ENCODE measurements at places on chromosomes 7 and 10.

DNA sequence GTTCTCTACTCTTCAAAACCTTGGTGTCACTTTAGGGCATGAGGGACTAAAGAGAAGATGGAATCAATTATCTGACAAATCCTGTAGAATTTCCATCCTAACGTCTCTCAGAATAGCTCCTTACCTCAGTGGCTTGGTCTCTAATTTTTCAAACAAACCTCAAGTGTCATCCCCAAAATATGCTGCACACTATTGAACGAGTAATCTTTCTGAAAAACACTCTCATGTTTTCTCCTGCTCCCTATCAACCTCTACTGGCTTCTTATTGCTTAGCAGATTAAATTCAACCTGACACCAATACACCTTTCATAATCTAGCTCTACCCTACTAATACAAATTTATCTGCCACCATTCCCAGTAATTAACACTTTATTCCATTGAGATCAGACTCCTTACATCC lies 8.5 kb downstream of the CNOT4 start:
- no peak for DNase-seq

DNA sequence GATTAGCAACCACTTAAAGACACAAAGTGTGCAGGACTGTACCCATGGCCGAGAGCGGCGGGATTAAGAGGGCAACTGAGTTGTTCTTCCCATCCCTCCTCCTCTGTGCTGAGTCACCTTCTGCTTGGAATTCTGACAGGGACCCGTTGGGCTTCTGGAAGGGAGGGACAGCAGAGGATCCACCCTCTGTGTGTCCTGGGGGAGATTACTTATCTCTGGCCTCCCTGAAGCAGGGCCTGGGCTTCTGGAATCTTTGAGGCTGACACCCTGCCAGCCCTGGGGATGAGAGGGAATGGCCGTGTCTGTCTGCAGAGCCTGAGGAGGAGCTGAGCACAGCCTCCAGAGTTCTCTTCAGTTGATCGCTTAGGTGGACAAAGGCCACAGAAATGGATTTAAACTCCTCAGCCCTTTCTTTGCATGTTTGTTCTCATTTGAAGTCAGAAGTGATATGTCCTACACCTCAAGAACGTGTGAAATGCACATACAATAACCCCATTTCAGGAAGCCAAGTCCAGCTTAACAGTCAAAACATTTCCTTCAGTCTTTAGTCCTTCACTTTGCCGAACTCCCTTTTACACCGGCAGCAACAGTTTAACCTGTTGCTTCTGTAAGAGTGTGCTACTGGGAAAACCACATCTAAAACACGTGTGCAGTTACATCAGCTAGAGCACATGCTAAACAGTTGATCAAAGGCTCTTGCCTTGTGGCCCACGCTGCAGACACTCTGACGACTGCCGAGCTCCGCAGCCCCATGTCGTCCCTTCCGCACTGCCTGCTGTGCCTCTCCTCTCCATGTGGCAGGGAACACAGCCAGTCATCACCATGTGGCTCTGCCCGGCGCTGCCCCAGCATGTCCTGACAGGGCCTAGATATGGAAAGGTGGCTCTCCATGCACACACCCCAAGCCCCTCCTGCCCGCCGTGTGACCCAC lies 55.7 kb downstream of the IKZF1 start:
- no peak for DNase-seq

DNA sequence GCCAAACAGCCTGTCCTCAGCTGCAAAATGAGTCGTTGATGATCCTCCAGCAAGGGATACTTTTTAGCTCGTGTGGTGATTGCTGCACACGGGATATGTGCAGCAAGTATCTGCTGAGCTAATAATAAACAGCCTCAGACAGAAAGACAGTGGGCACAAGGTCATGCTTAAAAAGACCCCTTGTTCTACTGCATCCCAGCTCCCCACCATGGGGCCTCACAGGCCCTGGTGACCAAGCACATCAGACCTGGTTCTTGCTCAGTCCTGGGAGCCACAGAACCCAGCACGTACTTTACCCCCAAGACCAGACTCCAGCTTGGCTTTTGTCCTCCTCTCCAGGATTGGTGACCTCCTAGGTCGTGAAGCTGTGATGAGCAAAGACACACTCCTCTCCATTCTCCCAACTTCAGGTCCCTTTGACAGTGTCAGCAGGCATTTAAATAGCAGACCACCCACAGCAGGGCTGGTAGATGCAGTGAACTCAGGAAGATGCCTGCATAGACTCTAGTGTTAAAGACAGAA lies 50.5 kb downstream of the EGFR start:
- no peak for DNase-seq

DNA sequence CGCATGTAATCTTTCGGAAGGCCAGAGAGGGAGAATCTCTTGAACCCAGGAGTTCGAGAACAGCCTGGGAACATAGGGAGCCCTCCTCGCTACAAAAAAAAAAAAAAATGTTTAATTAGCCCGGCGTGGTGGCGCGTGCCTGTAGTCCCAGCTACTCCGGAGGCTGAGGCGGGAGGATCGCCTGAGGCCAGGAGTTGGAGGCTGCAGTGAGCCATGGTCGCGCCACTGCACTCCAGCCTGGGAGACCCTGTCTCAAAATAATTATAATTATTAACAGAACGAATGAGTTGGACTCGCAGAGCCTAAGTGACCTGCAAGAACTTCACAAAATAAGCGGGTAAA lies 794 bp downstream of the PCGF6 start:
- DNase-seq = no peak

GRCh38 chr10:4443419-4443818 lies 382.6 kb upstream of the AKR1E2 start:
- DNase-seq = no peak

GRCh38 chr7:46681865-46682503 lies 760.9 kb upstream of the IGFBP3 start:
- DNase-seq = no peak

GRCh38 chr7:112959276-112959675 lies 127.4 kb downstream of the GPR85 start:
- no peak for DNase-seq

DNA sequence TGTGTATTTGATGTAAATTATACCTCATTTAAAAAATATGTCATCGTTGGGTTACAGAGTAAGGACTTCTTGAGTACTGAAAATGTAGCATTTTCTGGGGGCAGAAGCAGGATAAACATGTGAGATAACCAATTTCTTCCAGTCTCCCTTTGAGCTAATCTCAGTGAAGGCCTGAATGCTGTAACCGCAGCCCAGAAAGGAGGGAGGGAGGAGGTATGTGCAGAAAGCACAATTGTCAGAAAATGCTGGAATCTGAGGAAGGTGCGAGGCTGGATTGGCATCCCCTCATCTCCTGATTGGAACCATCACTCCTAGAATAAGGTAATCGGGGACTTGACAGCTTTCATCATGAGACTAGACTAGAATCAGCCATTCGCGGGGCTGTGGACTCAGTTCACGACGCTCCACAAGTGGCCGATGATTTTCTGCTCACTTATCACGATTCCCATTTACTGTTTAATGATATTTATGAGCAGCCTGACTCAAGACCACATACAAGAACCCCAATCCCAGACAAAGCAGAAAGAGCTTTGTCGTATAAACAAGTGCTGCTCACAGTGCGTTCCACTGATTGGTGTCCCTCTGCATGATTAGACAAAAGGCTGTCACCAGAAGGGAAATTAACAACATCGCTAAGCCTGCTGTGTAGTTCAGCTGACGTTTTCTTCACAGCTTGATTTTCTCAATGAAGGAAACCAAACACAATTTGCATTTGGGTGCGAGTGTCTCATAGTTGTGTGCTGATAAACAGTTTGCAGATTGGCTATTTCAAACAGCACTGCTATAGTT lies 93.2 kb downstream of the SVIL start:
- DNase-seq = no peak

DNA sequence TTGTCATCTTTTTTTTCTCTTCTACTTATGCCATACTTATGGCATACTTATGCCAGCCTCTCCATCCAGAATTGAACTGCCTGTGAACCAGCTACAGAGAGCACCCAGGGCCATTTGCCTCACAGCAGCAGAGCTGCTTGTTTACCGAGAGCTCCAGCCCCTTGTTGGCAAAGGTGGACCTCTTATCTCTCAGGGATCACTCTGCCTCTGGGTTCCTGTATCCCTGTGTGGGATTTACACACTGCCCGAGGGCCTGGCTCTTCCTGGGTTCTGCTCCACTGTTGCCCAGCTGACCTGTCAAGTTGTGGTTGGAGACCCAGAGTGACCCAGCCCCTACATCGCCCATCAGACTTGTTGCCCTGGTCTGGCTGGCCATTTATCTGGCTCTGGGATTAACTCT lies 22.3 kb downstream of the MRPS33 start:
- no peak for DNase-seq

DNA sequence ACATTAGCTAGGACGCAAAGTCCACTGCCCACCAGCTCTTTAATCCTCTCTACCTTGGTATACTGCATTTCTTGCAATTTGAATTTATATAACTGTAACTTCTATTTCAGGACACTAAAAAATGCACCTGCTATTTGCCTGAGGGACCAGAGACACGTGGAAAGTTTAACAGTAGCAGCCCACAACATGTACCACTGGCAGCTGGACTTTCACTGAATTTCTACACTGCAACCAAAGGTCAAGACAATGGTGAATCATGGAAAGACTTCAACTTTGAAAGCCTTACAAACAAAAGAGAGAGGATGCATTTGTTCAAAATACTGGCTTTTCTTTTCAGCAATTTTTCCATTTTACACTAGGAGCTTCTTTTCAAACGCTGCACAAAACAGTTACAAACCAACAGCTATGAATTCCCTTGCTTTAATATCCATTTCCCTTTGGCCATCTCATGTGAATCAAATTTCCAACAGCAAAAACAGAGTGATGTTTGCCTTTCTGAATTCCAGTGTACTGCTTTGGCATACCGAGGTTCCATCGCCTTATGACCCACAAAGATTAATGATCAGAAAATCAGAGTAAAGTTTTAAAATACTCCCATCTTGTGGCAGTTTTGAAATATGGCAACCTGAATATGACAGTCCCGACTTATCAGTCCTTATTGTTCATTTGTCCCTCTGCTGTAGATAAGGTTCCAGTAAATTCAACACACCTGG lies 29.9 kb upstream of the HNRNPH3 start:
- peak; percentile 29 for DNase-seq
